ENCODE measurements at places on chromosomes 3 and 15.

DNA sequence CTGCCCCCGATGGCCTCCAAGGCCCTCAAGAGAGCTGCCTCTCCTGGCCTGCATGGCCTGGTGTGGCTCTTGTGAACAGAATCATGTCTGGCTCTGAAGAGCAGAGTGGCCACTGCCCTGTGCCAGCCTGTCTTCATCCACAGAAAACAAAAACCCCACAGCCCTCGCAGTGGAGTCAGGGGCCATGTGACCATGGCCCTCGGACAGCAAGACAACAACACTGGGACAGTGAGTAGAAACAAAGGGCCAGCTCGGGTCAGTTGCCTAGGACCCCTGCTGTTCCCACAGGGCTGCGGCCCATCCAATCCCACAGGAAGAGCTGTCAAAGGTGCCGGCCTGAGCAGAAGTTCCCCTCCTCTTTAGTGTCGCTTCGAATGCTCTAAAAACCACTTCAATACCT, 72.5 kb downstream of the UMPS start:
- DNase-seq = no peak

GRCh38 chr3:196695849-196696226, 16.2 kb downstream of the CEP19 start:
- no peak for DNase-seq

- DNase-seq = no peak
Observed at GRCh38 chr3:27593173-27593572, 109.0 kb upstream of the SLC4A7 start.

- no peak for DNase-seq
Observed at GRCh38 chr3:141071681-141072260, 20.6 kb downstream of the SPSB4 start.

DNA sequence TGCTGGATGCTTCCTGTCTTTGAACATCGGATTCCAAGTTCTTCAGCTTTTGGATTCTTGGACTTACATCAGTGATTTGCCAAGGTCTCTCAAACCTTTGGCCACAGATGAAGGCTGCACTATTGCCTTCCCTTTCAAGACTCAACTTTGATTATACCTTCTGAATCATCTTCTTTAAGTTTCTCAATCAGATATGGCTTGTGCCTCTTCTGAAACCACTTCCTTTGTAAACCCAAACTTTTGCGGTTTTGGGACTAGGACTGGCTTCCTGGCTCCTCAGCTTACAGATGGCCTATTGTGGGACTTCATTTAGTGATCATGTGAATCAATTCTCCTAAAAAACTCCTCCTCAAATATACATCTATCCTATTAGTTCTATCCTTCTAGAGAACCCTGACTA, 47.1 kb upstream of the CADPS start:
- DNase-seq = peak; percentile 18
